ENCODE measurements at places on chromosomes 12 and 14.

GRCh38 chr12:27400856-27401354, 45.6 kb upstream of the SMCO2 start:
- DNase-seq: no peak

GRCh38 chr14:61128382-61129167, 147.5 kb downstream of the SLC38A6 start:
- DNase-seq: no peak

DNA sequence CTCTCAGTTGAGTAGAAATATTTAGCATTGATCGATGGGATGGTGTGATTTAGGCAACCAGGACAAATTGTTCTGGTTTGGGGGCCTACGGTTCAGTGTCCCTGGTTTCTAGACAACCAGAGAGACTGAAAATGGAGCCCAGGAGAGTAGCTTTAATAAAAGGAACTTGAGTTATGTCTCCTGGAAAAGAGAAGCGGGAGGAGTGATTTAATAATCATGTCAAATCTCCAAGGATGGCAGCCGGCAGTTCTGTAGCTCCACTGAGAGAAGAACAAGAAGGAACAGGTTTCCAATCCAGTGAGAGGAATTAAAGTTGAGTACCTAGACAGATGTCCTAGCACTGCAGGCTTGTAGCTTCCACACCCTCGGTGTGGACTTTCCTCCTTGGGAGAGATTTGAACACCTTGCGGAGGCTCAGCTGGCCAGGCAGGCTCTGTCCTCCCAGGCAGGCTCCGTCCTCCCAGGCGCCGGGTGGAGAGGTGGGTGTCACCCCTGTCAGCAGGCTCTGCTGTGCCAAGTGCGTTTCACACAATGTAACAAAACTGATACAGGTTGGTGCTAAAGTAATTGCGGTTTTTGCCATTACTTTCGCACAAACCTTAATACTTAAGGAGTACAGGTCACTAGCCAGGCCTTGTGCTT, 45.9 kb downstream of the SLC6A12 start:
- DNase-seq: no peak

DNA sequence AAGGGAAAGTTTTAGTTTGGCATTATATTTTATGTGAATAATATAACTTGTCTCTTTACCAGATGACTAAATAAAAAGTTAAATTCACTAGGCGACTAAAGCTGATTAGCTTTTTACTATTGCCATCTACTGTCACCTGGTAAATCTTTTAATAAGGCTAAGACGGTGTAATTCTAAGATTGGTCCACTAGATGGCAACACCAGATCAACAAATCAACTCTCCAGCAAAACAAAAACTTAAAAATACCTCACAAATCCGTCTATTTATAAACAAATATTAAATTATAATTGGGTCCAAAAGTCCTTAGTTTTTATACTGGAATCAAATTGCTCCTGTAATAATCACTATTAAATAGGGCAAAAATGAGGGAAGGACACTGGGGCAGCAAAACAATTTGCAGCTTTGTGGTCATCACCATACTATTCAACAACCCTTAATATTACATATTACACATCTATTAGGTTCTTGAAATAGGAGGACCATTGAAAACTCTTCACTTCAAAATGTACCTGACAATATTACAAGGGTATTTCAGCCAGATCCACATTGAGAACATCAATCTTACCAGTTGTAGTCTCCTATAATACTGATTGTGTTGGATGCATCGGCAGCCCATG, 47.9 kb downstream of the GALC start:
- DNase-seq: no peak

GRCh38 chr12:128043317-128043716, 223.7 kb upstream of the TMEM132C start:
- no peak for DNase-seq

DNA sequence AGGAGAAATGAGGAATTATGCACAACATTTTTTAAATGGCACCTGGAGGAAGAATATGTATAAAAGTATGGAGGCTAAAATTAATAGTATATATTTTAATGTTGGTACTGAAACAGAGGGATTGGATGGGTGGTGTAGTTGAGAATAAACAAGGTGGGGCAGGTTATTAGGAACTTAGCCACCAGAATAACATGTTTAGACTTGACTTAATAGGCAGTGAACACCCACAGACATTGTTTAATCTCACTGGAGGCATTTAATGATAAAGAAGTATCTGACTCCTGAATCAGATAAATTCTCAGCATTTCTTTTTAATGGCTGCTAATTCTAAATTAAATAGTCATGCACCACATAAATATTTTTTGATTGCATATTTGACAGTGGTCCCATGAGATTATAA, 139.7 kb downstream of the CNTN1 start:
- no peak for DNase-seq

DNA sequence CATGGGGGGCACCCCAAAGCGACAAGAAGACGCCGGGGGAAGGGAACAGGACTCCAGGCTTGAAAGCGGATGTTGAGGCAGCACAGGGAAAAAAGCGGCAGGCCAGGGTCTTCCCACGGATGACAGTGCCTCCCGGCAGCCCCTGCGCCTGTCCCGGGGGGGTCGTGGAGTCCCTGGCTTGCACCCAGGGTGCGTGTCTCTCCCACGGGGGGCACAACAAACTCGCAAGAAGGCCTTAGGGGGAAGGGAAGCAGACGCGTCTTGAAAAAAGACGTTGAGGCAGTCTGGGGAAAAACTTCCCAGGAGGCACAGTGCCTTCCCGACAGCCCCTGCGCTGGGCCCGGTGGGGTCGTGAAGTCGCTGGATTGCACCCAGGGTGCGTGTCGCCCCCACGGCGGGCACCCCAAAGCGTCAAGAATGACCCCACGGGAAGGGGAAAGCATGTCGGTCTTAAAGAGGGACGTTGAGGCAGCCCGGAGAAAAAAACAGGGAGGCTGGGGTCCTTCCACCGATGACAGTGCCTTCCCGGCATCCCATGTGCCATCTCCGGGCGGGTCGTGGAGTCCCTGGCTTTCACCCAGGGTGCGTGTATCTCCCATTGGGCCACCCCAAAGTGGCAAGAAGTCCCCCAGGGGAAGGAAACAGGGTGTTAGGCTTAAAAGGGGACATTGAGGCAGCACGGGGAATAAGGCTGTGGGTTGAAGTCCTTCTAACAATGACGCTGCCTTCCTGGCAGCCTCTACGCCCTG, 159.9 kb upstream of the ALG10B start:
- DNase-seq: no peak

DNA sequence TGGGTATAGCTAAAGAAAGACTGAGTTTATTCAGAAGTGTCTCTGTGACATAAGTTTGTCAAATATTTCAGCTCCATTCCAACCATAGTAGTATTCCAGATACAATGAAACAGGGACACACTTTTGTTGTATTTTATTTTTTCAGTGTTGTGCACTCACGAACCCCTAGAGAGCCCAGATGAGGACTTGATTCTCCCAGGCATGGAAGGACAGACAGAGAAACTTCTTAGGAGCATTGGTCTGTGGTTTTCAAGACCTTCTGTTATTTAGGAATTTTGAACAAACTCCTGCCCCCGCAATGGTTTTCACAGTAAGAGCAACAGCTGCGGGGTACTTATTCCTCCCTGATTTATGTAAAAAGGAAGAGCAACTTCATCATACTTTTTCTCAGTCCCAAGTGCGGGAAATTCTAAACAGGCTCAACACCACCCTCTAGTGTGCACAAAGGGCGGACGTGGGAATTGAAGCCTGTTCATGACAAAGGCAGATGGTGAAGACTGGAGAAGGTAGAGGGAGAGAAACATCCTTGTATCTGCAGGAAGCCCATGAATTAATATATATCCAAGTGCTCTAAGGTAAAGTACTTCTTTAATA, 147.6 kb downstream of the PAH start:
- peak; percentile 4 for DNase-seq

GRCh38 chr14:91554535-91555332, 44.6 kb upstream of the PPP4R3A start:
- DNase-seq: no peak

- DNase-seq: no peak
These were observed 23.8 kb upstream of the MGST1 start for GRCh38 chr12:16323638-16324037.

DNA sequence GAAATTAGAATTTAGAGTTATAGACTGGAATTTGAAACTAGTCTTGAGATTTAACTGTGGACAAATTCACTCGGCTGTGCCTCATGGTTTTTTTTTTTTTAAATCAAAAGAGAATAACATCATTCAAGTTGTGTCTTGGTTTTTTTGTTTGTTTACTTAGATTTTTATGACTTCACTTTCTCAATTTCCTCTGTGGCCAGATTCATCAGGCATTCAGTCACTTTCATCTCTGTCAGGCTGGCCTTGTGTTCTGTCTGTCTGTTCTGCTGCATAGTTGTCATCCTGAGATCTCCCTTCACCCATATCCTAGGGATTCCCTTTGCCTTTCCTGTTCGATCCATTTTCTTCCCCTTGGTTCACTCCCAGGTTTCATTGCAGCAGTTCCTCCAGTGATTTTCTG, 10.0 kb downstream of the MARK3 start:
- no peak for DNase-seq

- no peak for DNase-seq
These were observed 12.3 kb upstream of the DACT1 start for GRCh38 chr14:58625438-58625837.

- DNase-seq: no peak
These were observed 89.0 kb downstream of the SH2B3 start for GRCh38 chr12:111494676-111495075.

DNA sequence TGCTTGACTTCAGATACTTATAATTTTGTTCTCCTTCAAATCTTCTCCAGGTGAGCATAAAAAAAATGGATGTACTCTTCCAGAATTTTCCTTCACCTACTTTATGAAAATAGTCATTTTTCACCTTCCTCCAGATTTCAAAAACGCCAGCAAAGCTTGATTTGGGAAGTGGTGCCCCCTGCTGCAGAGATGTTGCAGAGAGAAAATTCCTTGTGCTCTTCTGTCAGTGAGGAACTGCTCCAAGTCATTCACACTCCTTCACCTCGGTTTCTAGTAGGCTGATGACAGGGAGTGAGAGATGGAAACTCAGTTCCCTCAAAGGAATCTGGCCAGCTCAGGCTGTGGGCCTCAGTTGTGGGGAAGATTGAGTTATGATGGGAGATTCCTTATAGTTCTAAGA, 24.2 kb upstream of the RNASE3 start:
- peak; percentile 5 for DNase-seq

DNA sequence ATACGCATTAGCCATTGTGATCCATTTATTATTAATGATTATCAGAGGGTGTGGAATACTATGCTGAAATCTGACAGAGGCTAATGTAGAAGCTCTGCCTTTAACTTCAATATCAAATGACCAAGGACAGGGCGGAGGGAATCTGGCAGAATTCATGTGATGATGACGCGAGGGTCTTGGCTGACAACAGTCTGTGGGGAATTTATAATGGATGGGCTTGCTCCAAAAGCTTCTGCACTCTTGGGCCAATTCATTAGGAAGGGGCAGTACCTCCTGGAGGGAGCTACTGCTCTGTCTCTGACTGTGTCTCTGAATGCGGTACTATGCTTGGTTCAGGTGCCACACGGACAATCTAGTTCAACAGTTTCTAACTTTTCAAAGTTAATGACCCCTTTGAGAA, 46.2 kb downstream of the GALNT8 start:
- DNase-seq: no peak

DNA sequence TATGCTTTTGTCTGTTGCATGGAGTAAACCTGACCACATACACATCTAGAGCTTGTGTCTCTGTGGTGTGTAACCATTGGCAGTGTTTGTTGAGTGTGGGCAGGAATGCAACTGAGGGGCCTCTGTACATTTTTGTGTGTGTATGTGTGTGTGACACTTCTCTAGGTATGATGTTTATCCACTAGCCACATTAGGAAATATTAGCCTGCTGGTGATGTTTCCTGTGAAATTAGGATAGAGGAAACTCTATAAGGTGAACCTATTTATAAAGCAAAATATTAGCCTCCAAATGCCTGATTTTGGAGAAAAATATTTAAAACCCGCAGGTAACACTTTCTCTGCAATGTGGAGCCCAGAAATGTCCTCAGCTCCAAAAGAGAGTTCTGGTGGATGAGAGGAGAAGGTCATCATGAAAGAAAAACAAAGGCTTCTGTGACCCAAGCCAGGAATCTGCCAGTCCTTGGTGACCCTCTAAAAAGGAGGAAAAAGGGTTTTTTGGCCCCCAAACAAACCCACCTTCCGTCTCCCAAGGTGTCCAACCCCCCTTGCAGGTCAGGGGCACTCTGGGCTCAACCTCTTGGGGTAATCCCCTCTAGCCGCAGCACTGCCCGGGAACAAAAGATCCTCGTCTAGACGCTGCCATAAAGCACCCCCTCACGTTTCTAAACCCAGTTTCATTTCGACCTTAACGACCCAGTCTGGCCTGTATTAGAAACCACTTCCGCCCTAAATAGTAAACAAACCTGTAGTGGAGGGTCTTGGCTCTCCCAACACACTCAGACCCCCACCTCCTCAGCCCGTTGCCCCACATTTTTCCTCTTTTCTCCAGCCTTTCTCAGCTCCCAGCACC, 3.1 kb upstream of the HOTAIR start:
- DNase-seq: no peak

GRCh38 chr12:20314328-20314727, 54.0 kb upstream of the PDE3A start:
- DNase-seq: no peak

DNA sequence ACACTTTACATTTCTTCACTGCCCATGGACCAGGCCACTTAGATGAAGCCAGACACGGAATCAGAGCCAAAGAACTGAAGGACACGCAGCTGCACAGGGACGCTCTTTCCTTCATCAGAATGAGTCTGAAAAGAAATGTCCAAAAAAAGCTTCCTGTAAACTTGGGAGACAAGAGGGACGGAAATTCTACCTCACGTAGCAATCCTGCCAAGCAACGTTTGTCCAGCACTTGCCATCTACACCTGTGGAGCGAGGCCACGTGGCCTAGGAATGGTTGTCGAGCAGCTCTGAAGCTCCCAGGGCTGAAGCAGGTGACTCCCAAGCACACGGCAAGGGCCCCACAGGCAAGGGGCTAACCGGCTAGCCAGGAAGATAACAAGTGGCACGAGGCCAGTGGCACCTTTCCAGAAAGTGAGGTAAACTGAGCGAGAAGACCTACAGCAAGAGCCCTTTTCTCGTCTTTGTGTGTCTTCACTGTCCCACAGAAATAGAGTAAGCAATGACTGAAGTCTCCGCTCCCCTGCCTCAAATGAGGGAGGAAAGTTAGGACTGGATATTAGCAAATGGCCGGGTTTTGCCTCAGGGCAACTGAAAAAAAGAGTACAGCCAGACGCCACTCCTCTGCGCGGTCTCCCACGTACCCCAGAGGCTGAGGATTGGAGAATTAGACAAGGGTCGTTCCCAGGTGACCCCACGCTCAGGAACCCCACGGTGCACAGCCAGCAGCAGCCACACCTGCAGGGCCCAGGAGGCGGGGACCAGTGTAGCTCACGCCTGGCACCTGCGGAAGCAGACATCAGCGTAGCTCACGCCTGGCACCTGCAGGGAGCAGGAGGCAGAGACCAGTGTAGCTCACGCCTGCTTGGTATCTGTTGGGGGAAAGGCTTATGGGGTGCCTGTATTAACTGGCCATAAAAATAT, 7.7 kb downstream of the ZNF605 start:
- DNase-seq: no peak

DNA sequence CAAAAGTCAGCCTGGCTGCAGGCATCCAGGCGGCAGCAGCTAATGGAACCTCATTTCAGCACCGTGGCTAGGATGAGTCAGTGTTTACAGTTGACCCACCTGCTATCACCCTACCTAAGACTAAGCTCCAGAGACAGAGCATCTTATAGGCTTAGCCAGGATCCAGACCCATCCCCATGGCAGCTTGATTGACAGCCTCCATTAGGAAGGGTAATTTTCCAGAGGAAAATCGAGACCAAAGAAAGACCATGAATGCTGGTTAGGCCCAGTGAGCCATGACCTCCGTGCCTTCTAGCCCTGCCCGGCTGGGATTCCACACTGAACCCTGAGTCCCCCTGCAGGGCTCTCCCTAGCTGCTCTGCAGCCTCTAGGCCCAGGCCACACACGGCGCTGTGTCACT, 38.7 kb downstream of the TUNAR start:
- DNase-seq: no peak
